CD8-positive, alpha-beta memory T cell (primary cell): ENCODE measurements at places on chromosomes 13 and 19.

DNA sequence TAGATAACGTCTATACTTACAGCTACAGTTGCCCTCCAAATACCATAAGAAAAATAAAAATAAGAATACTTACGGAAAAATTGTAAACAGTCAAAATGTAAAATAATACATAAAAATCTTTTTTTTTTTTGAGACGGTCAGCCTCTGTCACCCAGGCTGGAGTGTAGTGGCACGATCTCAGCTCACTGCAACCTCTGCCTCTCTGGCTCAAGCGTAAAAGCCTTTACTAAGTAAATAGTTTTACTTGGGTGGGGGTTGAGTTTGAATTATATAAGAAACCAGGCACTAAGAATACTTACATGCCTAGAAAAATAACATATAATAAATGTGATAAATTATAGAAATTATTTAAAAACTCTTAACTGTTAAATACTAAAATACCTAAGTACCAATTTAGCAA, 1413.0 kb upstream of the PRR20A start:
- DNase-seq: no peak

DNA sequence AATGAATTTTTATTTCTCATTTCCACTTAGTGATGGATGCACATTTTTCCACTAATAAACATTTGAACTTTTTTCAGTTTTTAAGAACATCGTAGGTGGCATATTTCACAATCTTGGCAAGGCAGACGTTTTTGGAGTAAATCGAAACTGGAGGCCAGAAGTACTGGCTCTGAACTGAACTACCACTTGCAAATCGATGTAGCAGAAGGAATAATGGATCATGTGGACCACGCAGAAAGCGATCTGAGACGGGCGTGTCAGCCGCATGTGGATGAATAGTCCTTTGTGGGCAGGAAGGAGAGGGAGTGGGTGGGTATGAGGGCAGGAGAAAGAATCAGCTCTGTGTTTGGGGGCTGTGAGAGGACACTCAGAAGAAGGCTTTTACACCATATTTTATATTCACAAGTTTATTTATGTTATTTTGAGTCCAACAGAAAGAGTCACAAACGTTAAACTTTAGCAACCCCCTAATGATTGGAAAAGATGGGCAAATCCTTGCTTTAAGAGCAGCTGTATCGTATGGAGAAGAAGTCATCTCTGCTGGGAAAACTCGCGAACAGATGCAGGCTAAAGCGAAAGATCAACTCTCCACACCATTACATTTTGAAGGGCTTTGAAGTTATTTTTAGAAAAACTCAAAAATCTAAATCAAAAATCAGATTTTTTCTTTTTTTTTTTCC, 90.5 kb downstream of the COL4A2 start:
- no peak for DNase-seq

GRCh38 chr13:24500977-24501376, 11.6 kb downstream of the PARP4 start:
- no peak for DNase-seq

DNA sequence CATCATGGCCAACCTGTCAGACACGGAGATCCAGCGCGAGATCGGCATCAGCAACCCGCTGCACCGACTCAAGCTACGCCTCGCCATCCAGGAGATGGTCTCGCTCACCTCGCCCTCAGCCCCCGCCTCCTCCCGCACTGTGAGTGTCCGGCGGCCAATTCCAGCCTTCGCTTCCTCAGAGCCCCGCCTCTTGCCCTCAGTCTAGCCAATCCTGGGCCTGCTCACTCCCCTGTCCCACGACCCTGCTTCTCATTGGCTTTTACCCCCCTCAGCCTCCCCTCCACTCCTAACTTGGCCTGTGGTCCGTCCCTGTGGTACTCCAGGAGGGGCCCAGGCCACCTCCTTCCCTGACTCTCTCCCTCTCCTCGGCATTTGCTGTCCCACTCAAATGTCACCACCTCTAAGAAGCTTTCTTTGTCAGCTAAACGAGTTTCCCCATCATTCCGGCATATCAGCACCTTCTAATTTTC, 12.3 kb downstream of the HRC start:
- peak; percentile 19 for DNase-seq

GRCh38 chr13:95571941-95572340, 19.4 kb downstream of the CLDN10 start:
- no peak for DNase-seq

GRCh38 chr19:7483720-7484201, 5.1 kb downstream of the PEX11G start:
- DNase-seq: no peak

- no peak for DNase-seq
Measured at GRCh38 chr19:11027381-11027780, 61.9 kb upstream of the LDLR start.

DNA sequence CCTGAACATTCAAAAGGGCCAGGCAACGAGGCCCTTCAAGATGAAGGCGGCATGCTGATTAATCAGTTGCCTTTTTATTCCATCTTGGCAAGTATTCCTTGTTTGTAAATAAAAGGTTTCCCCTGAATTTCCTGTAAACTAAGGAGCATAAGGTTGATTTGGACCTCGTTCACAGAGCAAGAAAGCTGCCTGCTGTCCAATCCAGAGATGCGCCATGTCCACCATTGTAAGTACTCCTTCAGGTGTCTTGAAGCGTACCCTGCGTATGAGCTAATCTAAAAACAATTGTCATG, 884.7 kb downstream of the PCDH9 start:
- no peak for DNase-seq

DNA sequence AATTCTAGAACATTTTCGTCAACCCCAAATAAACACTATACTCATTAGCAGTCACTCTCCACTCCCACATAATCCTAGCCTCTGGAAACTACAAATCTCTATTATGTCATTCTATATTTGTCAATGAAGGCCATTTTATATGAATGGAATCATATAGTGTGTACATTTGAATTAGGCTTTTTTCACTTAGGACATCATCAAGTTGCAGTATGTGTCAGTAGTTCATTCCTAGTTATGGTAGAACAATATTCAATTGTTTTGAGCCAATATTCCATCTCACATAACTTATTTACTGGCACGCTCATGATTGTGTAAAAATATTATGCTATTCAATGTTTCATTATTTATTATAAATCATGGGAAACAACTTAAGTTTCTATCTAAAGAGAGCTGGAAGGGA, 1610.4 kb upstream of the MIR17HG start:
- no peak for DNase-seq

DNA sequence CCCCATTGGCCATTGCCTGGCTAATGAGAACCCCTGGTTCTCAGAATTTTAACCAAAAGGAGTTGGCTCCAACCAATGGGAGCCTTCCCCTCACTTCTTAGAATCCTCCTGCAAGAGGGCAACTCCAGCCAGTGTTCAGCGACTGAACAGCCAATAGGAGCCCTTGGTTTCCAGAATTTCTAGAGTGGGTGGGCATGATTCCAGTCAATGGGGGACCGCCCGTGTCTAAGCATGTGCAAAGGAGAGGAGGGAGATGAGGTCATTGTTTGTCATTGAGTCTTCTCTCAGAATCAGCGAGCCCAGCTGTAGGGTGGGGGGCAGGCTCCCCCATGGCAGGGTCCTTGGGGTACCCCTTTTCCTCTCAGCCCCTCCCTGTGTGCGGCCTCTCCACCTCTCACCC, 9.5 kb upstream of the SWSAP1 start:
- DNase-seq: no peak

GRCh38 chr13:99657848-99658260, 156.6 kb downstream of the TM9SF2 start:
- peak; percentile 57 for DNase-seq

DNA sequence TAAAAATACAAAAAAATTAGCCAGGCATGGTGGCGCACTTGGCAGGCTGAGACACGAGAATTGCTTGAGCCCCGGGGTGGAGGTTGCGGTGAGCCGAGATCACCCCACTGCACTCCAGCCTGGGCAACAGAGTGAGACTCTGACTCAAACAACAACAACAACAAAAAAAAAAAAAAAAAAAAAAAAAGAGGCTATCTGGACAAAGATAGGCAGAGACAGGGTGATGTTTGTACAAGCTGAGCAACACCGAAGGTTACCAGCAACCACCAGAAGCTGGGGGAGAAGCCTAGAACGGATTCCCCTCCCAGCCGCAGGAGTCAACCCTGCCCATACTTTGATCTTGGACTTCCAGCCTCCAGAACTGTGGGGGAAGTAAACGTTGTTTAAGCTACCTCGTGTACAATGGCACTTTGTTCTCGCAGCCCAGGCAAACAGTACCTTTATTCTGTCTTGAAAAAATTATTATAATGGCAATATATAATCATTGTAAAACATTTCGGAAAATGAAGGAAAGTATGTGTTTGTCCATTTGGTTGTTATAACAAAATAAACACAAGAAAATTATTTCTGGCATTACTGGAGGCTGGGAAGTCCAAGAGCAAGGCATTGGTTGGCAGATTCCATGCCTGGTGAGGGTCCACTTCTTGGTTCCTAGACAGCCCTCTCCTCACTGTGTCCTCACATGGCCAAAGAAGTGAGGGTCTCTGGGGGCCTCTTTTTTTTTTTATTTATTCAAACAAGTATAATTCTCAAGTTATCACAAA, 39.8 kb upstream of the LATS2 start:
- DNase-seq: no peak

GRCh38 chr19:50646074-50646807, 3.0 kb upstream of the C19orf81 start:
- DNase-seq: no peak

- no peak for DNase-seq
Measured at GRCh38 chr13:108249150-108249549, 20.4 kb upstream of the TNFSF13B start.

- no peak for DNase-seq
Measured at GRCh38 chr13:111908361-111908760, 158.6 kb upstream of the SOX1 start.

DNA sequence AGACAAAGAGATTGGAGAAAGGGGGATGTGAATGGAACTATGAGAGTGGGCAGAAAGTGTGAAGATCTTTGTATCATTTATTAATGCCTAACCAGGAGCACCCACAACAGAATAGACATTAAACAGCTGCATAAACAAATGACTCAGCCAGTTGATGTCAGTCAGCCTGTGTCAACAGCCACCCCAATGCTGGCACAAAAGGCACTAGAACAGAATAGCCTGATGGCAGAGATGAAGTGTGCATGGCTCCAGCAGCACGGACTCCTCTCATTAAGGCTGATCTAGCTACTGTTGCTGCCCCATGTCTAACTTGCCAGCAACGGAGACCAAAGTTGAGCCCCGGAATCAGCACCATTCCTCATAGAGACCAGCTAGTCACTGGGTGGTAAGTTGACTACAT, 7.8 kb downstream of the CPB2 start:
- no peak for DNase-seq

- no peak for DNase-seq
Measured at GRCh38 chr19:17681505-17682125, 6.5 kb downstream of the UNC13A start.

DNA sequence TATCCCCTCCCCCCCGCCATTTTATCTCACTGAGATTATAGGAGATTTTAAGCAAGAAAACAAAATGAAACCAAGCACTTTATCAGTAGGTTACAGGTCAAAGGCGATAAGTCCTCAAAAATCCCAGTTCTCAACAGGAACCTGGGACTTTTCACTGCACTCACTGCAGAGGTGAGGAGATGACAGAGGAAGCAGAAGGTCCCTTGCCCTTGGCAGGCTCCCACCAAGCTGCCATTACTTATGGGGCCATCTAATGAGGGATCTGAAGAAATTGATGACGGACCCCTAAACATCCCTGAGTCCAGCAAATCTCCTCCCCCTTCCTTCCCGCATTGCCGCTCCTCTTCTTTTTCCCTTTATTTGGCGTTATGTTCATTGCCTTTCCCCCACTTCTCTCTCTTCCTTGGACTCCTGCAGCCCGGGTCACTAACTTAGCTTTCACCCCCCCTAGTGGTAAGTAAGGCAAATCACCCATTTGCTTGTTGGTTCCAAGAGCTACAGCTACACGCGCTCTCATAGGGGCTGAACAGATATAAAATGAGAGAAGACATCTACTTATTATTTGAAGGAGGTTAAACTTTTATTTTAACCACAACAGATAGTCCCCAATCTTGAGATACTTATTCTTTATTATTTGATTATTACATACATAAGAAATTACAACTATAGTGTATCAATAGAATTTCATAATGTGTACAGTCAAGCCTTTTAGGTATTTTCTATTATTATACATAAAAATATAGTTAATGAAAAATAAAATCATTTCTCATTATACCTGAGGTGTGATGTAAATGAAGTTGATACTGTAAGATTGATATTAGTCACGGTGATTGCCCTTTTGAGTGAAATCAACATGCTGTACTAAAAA, 52.0 kb upstream of the ARGLU1 start:
- DNase-seq: peak; percentile 28

- no peak for DNase-seq
Measured at GRCh38 chr13:51202477-51203046, 19.6 kb upstream of the FAM124A start.

DNA sequence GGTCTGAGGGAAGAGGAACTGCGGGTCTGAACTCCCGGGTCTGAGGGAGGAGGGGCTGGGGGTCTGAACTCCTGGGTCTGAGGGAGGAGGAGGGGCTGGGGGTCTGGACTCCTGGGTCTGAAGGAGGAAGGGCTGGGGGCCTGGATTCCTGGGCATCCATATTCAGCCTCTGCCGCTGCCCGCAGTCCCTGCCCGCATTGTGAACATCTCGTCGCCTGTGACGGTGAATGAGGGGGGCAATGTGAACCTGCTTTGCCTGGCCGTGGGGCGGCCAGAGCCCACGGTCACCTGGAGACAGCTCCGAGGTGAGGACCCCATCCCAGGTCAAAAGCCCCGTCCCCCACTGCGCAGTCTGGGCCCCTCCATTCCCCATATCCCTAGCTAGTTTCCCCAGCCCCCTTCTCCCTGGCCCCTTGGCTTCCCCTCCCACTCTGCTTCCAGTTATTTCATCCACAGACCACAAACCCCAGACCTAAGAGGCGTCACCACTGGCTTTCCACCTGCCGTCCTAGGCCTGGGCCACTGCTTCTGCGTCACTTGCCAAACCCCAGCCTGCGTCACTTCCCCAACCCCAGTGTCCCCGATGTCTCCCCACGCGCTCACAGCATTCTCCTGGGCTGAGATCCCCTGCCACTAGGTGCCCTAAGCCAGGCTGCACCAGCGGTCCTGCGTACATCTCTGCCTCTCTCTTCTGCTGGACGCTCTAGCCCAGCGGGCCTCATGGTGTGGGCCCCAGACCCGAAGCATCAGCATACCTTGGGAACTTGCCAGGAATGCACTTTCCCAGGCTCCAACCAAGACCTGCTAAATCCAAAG, 13.9 kb downstream of the IGLON5 start:
- no peak for DNase-seq

- no peak for DNase-seq
Measured at GRCh38 chr13:46071590-46072249, 19.2 kb upstream of the ZC3H13 start.

- DNase-seq: no peak
Measured at GRCh38 chr13:46296115-46296822, 84.5 kb downstream of the LRRC63 start.

- no peak for DNase-seq
Measured at GRCh38 chr13:80501556-80501955, 160.6 kb upstream of the SPRY2 start.

GRCh38 chr19:41441321-41441945, 1.5 kb upstream of the ERICH4 start:
- DNase-seq: no peak
